ENCODE measurements at places on chromosomes 4 and X.

DNA sequence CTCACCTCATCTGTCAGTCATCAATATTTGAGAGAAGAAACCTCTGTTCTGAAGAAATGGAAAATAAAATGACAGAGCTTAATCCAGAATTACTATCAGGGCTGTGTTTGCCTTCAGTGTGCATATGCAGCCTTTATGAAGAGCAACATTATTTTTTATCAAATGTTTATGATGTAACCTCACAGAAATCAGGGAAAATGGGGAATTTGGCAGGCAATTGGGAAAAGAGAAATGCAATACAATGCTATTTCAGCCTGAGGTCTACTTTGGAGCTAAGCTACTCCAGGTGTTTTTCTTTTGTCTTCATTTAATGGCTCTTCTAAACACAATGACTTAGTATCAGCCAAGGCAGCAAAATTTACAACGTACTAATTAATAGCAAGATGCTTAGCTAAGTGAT lies 241.1 kb upstream of the TET2 start:
- DNase-seq = no peak

GRCh38 chr4:78661921-78662521 lies 110.5 kb downstream of the ANXA3 start:
- DNase-seq = no peak

DNA sequence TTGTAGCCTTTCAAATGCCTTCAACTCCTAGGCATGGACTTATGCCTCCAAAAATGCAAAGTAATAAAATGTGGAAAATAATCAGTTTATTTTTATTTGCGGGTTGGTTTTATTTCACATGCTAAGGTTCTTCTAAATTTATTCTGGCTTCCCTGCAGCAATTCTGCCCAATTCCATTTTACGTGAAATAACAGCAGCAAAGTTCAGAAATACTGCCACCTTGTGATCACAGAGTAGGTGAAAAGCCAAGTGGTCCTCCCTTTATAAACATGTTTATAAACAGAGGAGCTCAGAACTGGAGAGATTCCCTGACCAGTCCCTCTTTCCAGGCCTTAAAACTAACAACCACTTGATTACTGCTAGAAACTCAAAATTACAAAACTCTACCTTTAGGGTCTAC lies 14.7 kb upstream of the DCHS2 start:
- no peak for DNase-seq

- DNase-seq = no peak
These were observed 659.8 kb upstream of the MAGEB2 start for GRCh38 chrX:29555465-29556091.

- DNase-seq = peak; percentile 21
These were observed 102.4 kb upstream of the MAML3 start for GRCh38 chr4:140256335-140256734.

- DNase-seq = no peak
These were observed 14.2 kb upstream of the C1QTNF7 start for GRCh38 chr4:15413623-15414019.

DNA sequence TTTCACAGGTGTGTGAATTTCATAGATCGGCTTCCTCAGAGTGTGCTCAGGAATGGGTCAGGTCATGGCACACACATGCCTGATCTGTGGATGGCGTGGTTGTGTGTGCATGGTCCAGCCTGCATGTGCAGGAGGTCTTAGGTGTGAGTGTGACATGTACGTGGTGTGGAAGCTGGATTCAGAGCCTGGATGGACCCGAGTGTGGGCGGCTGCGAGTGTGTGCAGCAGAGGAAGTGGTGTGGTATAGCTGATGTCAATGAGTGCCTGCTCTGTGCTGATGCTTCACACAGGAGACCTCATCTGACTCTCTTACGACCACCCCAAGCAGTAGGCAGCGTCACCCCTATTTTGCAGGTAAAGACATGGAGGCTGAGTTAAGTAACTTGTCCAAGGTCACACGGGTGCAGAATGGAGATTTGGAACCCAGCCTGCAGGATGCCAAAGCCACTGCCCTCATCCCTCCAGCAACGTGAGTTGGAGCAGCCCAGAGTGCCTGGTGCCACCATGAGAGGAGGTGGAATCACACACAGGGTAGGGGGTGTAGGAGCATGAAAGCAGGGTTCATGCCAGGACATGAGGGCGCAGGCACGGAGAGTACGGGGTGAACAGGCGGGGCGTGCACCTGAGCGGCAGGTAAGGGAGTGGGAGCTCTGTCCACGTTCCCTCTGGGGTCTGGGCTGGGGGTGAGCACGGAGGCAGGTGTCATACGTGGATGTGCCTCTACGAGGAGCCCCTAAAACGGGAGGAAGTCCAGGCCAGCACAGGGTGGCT lies 24.2 kb upstream of the C4orf50 start:
- DNase-seq = no peak

GRCh38 chrX:49164589-49165360 lies 2.2 kb downstream of the MAGIX start:
- no peak for DNase-seq

GRCh38 chr4:94451051-94451694 lies 569 bp upstream of the PDLIM5 start:
- DNase-seq = no peak

GRCh38 chr4:55446578-55446922 lies 50.8 kb downstream of the TMEM165 start:
- no peak for DNase-seq

DNA sequence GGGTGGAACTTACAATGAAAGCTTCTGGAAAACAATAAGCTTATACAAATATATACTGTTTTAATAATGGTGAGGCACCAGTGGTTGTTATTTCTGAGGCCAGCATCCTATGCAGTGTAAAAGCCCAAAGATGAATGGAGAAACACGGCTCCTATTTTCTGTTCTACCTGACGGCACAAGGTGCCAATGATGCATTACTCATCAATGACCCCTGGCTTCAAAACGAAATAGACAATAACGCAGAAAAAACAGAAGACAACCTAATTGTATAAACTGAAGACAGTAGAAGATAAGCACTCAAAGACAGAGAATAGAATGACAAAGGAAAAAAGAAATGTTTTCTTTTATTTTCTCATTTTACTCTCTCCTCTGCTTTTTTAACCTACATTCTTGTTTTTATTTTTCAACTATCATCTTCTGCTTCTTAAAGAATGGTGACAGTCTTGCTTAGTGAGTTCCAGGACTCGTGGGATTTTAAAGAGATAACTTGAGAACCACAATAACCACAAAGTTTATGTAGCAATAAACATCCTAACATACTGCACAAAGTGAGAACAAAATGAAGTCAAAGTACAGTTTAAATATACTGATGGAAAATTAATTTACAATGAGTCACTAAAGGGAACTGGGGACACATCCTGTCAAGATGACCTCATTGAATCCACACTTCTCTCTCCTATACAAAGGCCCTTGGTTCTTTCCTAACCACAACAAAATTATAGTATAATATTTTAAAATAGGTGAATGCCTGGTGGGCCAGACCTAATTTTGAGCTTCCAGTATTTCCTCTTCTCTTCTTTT lies 169.8 kb downstream of the BTC start:
- DNase-seq = no peak

- no peak for DNase-seq
These were observed 45.6 kb downstream of the COL25A1 start for GRCh38 chr4:109256818-109257217.

GRCh38 chr4:1945124-1945895 lies 63.5 kb downstream of the NELFA start:
- DNase-seq = no peak

- no peak for DNase-seq
These were observed 114.4 kb downstream of the AASDH start for GRCh38 chr4:56272927-56273326.

- no peak for DNase-seq
These were observed 43.8 kb upstream of the UGDH start for GRCh38 chr4:39571054-39571453.

- DNase-seq = no peak
These were observed 1328.3 kb downstream of the C4orf33 start for GRCh38 chr4:130424211-130424610.

Measured in transverse colon (tissue), 4 donors.